KG1 (cell line): ENCODE measurements at places on chromosomes 6 and 20.

DNA sequence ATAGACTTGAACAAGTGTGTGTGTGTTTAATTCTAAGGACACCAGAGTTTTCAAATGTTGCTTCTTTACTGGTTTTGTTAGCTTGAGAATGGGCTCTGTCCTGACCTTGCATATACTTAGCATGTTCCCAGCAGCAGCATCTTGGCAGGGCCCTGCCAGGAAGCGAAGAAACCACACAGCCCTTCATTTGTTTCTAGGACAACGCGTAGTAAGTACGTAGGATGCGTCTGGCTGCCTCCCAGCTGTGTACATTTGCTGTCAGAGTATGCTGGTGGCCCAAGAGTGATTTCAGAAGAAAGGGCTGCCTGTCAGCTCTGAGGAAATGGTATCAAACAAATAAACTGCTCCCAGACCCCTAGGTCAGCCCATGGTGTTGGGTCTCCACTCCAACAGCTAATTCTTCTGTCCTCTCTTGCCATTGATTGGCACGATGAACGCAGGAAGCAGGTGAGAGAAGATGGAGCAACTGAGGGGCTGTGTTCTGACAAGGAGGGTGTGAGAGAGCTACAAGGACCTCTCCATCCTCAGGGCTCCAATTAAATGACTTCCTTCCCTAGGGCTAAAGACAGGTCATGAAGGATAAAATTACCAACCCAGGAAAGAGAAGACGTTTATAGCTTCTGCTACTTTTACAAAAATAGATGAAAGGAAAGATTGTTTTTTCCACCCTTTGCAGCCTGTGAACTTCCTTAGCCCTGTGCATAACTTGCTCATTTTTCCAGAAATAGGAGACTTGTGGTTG is 55.9 kb upstream of the HDDC2 start:
- DNase-seq = no peak

DNA sequence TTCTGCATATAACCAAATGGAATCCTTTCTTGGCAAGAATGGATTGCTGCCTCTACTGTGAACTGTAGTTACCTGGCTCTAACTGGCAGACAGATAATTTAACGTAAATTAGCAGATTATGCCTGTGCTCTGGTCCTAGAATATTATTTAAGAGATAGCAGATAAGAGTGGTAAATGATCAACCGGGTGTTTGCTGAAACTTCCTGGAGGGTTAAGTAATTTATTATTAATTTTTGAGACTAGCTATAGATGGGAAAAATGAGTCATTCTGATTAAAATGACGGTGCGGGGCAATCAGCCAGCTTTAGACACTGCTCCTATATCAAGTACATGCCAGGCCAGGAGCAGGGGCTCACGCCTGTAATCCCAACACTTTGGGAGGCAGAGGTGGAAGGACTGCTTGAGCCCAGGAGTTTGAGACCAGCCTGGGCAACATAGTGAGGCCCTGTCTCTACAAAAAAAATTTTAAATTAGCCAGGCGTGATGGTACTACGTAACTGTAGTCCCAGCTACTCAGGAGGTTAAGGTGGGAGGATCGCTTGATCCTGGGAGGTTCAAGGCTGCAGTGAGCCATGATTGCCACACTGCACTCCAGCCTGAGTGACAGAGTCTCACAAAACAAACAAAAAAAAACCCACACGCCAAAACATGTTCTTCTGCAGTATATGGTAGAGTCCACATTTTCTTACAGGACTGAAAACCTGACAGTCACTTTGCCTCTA is 22.6 kb downstream of the B4GALT5 start:
- no peak for DNase-seq

DNA sequence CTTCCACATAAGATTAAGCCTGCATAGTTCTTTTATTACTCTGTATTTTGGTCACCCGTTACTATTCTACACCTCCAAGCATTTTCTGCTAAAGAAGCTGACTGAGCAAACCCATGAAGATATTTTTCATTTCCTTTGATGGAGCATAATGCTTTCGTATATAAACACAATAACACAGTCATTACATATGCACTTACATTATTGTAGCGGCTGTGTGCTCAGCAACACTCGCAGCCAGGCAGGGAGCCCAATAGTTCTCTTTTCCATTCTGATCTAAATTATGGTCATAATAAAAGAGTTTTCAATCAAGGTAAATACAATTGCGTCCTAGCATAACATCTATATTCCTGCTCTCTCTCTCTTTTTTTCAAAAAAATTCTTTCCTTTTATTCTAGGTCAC is 69.6 kb upstream of the TFB1M start:
- DNase-seq = no peak

- DNase-seq = no peak
These were observed 75.2 kb downstream of the GJA1 start for GRCh38 chr6:121510568-121511177.

- no peak for DNase-seq
These were observed 127.1 kb upstream of the MLIP start for GRCh38 chr6:53984163-53984562.

DNA sequence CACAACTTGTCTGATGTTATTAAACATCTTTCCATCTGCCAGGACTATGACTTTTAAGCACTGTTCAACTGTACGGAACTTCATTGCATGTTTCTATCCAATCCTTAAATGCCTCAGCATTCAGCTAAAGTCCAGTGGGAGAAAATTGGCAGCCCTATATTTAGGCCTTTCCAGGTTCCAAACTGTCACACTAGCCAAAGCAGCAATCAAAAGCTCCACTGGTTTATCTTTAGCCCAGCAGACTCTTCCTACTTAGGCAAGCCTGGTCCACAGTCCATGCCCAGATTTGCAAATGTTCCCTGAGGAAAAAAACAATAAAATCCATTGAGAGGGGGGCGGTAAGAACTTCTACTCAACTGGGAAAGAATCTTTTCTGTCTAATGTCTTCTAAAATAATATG is 349.1 kb upstream of the GJE1 start:
- no peak for DNase-seq

- no peak for DNase-seq
These were observed 292.8 kb downstream of the FRK start for GRCh38 chr6:115767931-115768330.

DNA sequence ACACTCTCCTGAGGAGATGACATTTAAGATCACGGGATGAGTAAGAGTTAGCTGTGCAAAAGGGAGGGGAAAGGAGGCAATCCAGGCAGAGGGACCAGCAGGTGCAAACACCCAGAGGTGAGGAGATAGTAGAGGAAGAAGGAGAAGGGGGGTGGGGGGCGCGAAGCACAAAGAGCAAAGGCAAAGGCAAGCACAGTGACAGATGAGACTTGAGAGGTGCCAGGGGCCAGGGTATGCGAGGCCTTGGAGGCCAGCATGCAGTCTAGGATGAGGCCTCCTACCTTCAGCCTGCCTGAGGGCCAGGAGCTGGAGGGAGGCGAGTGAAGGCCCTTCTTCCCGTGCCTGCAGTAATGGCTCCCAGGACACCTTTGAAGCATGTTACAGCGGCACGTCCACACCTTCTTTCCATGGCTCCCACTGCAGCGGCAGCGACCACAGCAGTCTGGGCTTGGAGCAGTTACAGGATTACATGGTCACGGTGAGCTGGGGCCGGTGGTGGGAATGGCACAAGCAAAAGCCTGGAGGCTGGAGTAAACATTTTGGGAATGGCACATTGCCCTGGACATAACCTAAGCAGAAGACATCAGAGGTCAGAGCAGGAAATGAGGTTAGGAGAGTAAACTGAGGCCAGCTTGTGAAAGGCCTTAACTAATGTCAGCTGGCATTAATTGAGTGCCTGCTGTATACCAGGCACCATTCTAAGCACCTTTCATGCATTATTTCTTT is 18.6 kb downstream of the CCM2L start:
- no peak for DNase-seq

GRCh38 chr6:44599672-44600071 is 212.2 kb downstream of the CDC5L start:
- no peak for DNase-seq

DNA sequence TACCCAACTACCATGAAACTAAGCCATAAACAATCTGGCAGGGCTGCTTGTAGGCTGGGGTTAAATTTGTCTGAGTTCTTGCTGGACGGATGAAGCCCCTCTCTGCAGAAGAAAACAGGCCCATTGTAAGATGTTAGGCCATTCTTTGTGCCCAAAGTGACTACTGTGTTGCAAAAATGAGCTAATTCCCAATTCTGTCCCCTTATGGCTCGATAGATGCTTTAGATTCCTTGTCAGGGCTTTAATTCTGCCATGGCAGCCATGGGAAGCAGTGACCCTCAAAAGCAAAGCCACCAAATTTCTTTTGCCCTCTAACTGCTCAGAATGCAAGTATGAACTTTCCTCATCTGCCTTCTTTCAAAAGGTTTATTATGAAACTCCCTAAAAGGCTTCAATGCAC is 45.2 kb downstream of the LAMA4 start:
- DNase-seq = no peak

- no peak for DNase-seq
These were observed 104.4 kb downstream of the C6orf118 start for GRCh38 chr6:165204807-165205545.

- DNase-seq = no peak
These were observed 679 bp upstream of the PPDPF start for GRCh38 chr20:63519668-63520503.

- no peak for DNase-seq
These were observed 8.3 kb downstream of the RIPOR2 start for GRCh38 chr6:24927277-24927955.

DNA sequence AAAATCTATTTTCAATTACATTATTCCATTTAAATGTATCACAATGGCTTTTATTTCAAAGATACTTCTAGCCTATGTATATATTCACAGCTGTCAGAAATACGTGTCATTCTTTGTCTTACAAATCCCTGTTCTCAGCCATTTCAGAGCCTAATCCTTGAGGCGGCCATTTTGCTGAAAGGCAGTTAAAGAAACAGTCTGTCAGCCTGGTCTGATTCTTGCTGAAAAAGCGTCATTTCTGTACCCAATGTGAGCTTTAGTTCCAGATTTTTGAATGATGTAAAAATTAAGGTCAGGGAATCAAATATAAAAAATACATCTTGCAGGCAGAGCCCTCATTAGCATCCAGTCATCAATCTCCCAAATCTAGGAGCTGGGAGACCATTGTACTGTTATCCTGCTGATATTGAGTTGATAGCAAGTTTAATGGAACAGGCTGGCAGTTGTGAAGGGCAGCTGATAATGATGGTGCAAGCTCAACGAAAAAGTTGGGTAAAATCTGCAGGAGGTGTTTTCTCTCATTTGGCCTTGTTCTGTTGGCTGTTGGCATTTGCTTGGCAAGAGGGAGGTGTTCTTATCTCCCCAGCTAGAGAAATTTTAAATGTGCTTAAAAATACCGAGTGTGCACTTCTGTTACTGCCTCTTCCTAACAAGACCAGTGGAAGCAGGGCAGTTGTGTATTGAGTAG is 314.8 kb downstream of the SOX4 start:
- no peak for DNase-seq

DNA sequence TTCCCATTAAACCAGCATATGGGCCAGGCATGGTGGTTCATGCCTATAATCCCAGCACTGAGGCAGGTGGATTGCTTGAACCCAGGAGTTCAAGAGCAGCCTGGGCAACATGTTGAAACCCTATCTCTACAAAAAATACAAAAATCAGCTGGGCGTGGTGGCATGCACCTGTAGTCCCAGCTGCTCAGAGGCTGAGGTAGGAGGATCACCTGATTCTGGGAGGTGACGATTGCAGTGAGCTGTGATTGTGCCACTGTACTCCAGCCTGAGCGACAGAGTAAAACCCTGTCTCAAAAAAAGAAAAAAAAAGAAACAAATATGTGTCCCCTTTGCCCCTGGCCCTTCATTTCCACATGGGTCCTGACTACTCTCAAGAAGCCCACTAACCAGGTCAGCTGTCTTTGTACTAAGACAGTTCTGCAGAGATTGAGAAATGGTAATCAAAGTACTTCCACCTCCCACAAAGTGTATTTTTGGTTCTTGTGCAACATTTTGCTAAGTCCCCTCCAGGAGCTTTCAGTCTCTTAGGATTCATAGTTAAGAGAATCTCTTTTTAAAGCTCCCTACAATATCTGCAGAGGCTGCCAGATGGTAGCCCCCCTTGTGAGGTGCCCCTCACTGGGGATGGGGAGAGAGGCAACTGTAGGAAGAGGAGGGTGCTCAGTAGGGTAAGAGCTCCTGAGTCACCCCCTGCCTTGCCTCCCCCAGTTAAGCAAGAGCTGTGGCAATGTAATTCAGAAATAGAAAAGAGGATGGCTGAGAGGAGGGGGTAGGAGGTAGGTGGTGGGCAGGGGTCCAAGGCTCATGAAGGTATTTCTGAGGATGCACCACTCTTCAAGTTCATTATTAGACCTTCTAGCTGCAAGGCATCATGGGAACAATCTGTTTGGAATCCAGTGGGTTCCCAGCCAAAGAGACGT is 16.5 kb upstream of the WFDC2 start:
- no peak for DNase-seq

- DNase-seq = no peak
These were observed 73.8 kb downstream of the PRKN start for GRCh38 chr6:162653808-162654207.

GRCh38 chr6:113699239-113699638 is 157.9 kb upstream of the MARCKS start:
- no peak for DNase-seq

DNA sequence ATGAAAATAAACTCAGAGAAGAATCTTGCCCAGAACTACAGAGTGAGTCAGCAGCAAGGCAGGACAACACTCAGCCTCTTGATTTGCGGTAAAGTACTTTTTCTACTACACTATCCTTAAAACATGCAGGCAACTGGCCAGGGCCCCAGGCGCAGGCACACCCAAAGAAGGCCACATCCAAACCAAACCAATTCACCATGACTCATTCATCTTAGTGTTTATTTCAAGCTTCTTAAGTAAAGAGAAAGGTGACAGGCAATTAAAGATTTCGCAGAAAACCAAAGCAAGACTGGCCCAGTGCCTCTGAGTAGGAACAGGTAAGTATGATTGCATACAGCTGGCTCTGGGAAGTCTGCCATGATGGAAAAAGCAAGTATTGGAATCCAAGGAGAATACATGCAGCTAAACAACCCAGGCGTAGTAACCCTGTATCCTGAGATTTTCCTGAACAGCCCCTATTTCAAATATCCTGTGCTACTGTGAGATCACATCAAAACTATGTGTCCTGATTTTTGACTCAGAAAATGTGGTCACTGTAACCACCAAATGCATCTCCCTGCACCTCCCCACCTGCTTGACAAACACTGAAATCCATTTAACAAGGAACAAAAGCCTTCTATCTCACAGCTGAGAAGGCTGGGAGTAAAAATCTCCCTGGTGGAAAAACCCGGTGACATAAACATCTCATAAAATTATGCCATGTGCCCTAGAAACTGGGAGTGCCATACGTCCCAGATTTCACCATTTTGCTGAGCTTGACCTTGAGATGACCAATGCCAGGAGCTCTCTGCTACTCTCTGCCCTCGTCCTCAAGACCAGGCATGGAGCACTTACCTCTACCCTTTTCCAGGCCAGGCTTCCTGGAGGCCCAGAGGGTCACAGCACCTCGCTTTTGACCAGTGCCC is 12.4 kb downstream of the WFDC3 start:
- no peak for DNase-seq

GRCh38 chr20:37669773-37670236 is 24.0 kb upstream of the CTNNBL1 start:
- DNase-seq = no peak

GRCh38 chr6:57283106-57283505 is 34.3 kb upstream of the PRIM2 start:
- DNase-seq = no peak
